Heart left ventricle (tissue), 16 donors: ENCODE measurements at places on chromosomes 13 and 19. TPM values are rescaled to one million over a fixed set of nuclear protein-coding genes. Genes with fewer than 3 reads are reported as not detected.

DNA sequence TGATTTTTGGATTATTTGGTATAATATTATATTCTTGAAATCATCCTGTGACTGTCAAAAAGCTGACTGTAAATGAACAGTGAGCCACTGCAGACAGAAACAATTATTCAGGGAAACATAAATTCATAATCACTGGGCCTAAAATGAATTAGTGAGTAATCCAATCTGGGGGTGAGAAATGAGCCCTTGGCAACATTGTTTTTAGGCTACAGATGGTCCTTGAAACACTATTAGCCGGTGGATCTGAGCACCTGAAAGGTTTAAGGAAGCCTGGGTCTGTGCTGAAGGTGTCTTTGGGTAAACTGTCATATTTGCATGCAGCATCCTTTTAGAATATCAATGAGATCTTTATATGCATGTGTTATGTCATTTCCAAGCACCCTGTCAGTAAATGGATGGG lies 290.7 kb downstream of the ATP8A2 start:
- no peak for DNase-seq

Gene CD33
- 3.2 TPM for total RNA-seq

DNA sequence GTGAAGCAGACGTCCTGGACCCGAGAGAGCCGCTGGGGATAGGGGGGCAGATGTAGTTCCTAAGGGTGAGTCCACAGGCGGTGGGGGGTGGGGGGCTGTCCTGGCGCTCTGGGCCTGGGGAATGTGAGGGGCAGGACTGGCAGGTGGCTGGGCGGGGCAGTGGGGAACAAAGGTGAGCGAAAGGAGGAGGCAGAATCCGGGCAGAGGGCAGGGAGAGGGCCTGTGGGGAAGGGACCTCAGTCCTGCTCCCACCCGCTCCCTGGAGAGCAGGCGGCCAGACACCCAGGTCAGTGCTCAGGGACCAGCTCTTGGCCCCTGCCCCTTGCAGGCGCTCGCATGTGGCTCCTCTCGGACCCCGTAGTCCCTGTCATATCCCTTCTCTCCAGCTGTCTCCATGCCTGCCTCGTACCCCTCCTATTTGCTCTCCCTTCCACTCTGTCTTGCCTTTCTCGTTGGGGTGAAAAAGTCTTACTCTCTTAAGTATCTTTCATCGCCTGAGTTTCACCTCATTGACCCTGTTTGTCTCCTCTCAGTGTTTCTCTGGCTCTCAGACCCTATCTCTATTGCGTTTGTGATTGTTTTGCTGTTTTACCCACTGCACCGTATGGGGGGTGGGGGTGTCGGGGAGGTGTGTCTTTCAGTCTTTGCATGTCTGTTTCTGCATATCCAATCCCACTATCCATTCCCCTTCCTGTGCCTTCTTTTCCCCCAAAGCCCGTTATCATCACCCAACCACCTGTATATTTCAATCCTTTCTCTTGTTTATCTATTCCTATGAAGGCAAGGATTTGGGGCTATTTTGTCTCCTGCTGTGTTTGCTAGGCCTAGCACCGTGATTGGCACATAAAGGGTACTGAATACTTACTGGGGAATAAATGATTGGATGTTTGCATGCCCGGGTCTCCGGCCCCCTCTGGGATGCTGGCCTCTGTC lies 5.8 kb downstream of the SPHK2 start:
- peak; percentile 39 for DNase-seq

DNA sequence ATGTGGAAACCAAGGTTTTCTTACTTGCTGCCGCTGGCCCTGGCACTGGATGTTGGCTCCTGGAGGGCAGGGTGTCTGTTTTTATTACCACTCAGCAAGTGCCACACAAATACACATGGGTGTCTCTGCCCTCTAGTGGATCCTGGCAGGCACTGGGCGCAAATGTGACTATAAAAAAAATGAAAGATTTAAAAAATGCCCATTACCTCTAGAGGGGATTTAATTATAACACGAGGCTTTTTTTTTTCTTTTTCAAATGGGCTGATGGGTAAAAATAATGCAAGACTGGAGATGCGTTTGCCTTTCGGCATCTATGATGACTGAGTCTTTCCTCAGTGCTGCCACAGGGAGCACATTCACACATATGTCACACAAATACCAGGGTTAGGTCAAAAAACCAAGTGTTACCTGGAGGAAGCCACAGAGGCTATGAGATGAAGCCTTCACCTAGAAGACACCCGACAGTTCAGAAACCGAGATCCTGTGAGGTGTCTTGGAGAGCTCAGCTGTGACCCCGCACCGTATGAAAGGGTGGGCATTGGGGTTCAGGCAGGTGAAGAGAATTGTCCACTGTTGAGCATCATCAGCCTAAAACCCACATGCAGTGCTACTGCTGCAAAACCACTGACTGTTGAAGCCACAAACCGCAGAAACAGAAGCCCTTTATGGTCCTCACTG lies 25.7 kb downstream of the CHAMP1 start:
- DNase-seq = no peak

GRCh38 chr19:40617961-40618360 lies 16.8 kb downstream of the LTBP4 start:
- no peak for DNase-seq

GRCh38 chr19:9456018-9456689 lies 20.8 kb upstream of the ZNF266 start:
- DNase-seq = no peak

DNA sequence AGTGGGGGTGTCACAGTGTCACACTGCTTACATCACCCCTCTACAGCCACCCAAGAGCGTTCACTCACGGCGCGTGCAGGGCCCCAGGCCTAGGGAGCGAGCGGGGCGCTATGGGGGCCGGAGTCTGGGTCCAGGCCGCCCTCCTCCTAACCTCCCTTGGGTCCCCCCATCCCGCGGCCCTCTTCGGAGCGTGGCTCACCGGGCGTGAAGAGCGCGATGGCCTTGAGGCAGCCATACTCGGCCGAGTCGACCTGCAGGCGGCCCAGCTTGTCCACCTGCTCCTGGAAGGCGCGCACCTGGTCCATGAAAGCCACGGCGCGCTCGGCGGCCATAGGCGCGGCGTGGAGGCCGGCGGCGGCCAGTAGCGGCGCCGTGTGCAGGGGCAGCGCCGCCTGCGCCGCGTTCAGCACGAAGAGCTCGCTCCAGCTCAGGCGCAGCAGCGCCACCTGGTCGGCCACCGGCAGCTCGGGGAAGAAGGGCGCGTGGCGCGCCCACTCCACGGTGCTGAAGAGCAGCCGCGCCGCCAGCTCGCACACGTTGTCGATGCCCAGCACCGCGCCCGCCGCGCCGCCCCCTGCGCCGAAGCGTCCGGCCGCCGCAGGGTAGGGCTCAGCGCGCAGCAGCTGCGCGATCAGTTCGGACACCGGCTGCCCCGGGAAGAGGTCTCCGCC lies 9.4 kb downstream of the OCEL1 start:
- peak; percentile 70 for DNase-seq

Gene KLF12
- 22.1 TPM for total RNA-seq

Gene GJB2
- total RNA-seq = 0.14 TPM

DNA sequence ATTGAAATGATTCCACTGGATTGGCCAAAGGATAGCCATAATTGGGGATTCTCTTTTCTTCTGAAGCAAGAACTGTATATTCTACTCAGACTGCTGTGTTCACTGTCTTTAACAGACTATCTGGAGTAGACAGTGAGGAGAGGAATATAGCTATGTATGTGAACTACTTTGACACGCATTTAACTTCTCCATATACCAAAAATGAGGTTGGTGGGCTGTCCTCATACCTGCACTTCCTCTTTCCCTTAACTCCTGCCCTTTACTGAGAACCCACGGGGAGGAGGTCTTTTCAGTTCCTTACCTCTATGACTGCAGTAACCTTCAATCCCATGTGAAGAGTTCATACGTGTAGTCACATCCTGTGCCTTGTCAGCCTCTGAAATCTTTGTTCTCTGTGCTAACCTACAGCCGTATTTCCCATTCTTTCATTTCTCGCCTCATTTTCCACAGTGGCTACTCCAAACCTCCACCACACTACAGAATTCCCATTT lies 305.8 kb downstream of the MTUS2 start:
- DNase-seq = no peak

Gene FOXO1
- total RNA-seq = 12.8 TPM

GRCh38 chr13:37944869-37945442 lies 75.4 kb upstream of the TRPC4 start:
- DNase-seq = no peak

GRCh38 chr13:36685927-36686326 lies 12.1 kb downstream of the SERTM1 start:
- DNase-seq = no peak

Gene BRME1
- 0.23 TPM for total RNA-seq

Gene THAP8
- total RNA-seq = 6.0 TPM

Gene ANO8
- total RNA-seq = 7.9 TPM

- DNase-seq = peak; percentile 76
Measured at GRCh38 chr19:39407660-39408391, 1.2 kb downstream of the ZFP36 start.

Gene ZNF841
- total RNA-seq = 6.9 TPM

GRCh38 chr19:29583196-29583999 lies 22.7 kb upstream of the POP4 start:
- DNase-seq = no peak

Gene CLEC17A
- total RNA-seq = not detected

Gene PSPN
- 0.88 TPM for total RNA-seq

DNA sequence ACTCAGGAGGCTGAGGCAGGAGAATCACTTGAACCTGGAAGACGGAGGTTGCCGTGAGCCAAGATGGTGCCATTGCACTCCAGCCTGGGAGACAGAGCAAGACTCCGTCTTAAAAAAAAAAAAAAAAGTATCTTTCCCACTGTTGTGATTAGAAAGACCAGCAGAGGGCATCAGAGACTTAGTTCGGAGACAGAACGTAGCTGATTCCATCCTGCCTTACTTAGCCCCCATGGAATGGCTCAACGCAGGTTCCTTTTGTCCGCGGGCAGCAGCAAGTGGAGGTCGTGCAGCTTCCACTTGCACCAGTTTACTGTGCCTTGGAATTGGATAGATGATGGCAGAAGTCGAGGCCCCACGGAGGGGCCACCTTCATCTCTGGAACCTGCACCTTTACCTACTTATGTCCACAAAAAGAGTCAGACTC lies 8.1 kb downstream of the TIMM29 start:
- DNase-seq = no peak
